Stimulated activated CD8-positive, alpha-beta memory T cell treated with anti-CD3 and anti-CD28 coated beads, Interleukin-4, amount 100 ng/mL, for 24 hours (primary cell): ENCODE measurements at places on chromosomes 5 and 9.

DNA sequence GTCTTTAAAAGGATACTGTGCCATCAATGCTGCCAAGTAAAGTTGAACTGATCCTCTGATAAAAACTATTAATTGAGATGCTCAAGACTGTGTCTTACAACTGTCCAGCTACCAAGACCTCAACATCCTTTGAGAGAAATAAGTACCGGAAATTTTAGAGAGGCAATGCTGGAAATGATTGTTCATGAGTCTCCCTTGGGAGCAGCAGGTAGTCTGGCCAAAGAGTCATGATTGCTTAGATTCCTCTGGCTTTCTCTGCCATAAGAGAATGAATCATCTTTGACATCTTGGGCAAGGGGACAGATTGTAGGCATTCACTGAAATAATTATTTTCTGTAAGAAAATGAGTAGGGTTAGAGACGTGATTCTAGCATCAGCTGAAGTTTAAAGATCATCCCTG is 466.6 kb upstream of the DAB2 start:
- no peak for DNase-seq

DNA sequence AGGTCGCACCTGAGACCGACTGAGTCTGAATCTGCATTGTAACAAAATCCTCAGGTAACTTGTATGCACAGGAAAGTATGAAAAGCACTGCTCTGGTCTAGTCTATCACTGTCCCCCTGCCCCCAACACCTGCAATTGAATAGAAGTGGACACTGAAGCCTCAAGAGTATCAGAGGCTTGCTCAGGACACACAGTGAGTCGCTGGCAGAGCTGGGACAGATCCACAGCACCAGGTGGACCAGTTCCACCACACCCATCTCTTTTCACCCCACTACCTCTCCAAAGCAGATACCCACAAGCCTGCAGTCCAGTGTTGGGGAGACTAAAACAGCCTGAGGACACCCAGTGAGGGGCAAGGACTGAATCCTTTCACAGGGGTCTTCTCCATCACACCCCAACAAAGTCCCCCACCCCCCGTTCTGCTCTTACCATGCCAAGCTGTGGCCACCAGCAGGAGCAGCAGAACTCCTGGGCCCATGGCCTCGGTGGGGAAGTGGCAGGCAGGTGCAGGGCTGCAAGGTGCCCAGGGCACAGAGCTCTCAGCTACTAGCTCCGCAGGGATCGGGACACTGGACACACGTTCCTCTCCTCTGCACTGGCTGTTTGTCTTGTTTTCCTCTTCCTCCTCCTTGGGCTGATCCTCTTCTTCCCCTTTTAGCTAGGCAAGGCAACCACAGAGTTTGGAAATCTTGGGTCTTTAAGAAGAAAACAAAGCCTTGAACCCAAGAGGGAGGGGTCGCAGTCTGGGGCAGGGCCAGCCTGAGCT is at the start of gene CSF1R:
Gene CSF1R (minus strand): TSS at position 605 of the 766 bp plus-strand sequence. CDS start 127 bp downstream, at position 478.
- DNase-seq = no peak

DNA sequence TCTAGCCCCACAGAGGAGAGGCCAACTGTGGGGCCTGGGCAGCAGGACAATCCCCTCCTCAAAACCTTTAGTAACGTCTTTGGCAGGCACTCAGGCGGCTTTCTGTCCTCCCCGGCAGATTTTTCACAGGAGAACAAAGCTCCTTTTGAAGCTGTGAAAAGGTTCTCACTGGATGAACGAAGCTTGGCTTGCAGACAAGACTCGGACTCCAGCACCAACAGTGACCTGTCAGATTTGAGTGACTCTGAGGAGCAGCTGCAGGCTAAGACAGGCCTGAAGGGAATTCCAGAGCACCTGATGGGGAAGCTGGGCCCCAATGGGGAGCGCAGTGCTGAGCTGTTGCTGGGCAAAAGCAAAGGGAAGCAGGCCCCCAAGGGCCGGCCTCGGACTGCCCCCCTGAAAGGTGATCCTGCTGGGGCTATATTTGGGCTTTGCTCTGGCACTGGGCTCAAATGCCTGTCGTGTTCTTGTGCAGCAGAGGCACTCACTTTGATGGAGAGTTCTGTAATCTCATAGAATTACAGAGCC is 39.4 kb downstream of the KDM3B start:
- no peak for DNase-seq

DNA sequence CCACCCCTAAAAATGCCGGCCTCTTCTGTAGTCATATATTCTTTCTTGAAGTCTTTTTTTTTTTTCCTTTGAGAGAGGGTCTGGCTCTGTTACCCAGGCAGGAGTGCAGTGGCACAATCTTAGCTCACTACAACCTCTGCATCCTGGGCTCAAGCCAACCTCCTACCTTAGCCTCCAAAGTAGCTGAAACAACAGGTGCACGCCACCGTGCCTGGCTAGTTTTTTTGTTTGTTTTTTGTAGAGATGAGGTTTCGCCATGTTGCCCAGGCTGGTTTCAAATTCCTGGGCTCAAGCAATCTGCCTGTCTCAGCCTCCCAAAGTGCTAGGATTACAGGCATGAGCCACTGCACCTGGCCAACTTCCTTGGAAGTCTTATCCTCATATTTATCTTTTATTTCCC is 19.1 kb downstream of the SREK1IP1 start:
- DNase-seq = no peak
